Stimulated activated CD8-positive, alpha-beta memory T cell treated with anti-CD3 and anti-CD28 coated beads, Interleukin-15, amount 100 ng/mL, for 24 hours (primary cell): ENCODE measurements at places on chromosomes 2 and 18.

- no peak for DNase-seq
Observed at GRCh38 chr2:39851651-39852110, 72.6 kb upstream of the THUMPD2 start.

GRCh38 chr2:51619961-51620360, 588.0 kb upstream of the NRXN1 start:
- no peak for DNase-seq

DNA sequence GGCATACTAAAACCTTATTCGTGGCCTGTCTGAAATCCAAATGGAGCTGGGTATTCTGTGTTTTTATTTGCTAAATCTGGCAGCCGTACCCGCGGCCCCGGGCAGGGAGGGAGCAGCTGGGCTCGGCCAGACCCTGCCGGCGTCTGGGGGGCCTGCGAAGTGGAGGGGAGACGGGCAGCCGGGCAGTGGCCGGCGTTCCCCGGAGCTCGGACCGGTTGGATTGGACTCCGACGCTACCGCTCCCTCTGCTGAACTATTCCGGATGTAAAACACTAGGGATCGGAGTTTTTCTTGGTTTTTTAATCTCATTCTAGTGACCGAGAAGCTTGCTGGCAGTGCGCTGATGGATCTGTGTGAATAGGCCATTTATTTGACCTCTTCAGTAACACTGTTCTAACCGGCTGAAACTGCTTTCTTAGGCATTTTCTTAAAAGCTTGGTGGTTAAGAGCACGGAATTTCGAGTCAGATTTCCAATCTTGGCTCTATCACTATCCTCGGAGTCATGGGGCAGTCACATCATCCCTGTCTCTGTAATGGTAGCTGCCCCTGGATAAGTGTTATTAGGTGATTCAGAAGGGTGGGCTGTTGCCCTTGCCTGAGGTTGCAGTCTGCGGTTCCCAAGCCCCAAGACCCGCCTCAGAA, 694 bp downstream of the UNC50 start:
- no peak for DNase-seq

GRCh38 chr2:210162466-210163124, 8.6 kb downstream of the KANSL1L start:
- DNase-seq = no peak
